ENCODE measurements at places on chromosomes 3 and 15.

DNA sequence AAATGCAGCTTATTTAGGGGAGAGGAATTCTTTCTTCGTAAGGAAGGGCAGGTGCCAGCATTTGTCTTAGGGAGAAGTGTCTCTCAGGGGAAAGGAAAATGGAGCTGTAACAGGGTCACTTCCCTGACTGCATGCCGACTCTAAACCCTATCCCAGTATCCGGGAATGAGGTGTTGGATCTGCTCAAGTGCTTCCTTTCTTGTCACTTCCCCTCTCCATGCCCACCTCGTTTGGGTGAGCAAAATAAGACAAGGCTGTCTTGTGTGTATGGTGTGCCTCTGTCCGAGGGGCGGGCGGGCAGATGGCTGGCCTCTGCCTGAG, 230.1 kb upstream of the TPM1 start:
- no peak for DNase-seq

DNA sequence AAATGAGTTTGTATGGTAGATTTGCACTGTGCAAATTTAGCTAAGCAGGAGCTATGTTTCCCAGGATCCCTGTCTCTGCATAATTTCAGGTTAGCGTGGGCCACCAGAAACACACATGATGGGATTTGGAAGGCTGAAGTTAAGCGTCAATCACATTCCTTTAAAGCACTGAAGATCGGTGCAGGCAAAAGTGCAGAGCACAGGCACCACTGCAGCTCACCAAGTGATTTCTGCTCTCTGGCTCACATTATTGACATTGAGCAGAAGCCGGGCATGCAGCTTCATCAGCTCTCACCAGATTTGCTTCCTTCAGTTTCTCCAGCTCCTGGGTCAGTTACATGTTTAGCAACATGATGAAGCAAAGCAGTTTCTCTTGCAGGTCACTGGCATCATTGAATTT, 256.4 kb upstream of the TGFBR2 start:
- no peak for DNase-seq

- DNase-seq = no peak
These were observed 6.5 kb upstream of the P3H2 start for GRCh38 chr3:190127195-190127594.

GRCh38 chr15:51155016-51155580, 60.4 kb upstream of the TNFAIP8L3 start:
- DNase-seq = no peak

- DNase-seq = no peak
These were observed 57.3 kb upstream of the PPP2R3A start for GRCh38 chr3:135908225-135908624.

GRCh38 chr15:49122541-49123062, 32.8 kb downstream of the COPS2 start:
- no peak for DNase-seq

- DNase-seq = peak; percentile 3
These were observed 802.6 kb upstream of the ALCAM start for GRCh38 chr3:104564045-104564643.

DNA sequence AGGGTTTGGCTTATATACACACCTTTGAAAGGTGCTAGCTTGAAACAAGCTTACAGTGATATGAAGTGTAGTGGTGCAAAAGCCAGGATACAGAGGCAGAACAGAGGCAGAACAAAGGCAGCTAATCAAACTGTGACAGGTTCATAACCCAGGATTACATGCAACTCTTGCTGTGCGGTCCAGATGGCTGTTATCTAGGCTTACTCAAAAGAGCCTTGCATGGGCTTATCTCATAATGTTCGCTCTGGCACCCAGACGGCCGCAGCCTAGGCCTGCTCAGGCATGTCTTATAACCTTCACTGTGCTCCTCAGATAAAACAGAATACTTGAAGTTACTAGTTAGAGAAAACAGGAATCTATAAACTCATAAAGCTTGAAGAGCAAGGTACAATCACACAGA, 22.8 kb upstream of the NOX5 start:
- no peak for DNase-seq

GRCh38 chr15:38215707-38216106, 36.9 kb upstream of the SPRED1 start:
- DNase-seq = no peak

GRCh38 chr3:110918963-110919362, 152.7 kb upstream of the NECTIN3 start:
- DNase-seq = no peak

DNA sequence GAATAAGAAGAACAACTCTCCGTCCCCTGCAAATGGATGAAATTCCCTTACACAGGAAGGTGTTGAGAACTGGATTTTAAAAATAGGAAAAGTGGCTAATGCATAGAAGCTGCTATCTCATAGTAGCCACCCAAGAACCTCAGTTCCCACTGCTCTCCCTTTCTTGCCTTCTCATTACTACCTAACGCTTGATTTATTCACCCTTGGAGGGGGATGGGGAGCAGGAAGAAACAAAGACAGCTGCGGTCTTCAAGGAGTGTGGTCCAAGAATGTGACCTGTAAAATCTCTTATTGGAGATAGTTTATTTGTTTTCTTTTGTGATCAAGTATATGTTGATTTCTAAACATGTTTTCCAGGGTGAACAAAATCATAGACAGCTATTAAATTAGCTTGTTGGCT, 274.1 kb upstream of the CTNNB1 start:
- no peak for DNase-seq

DNA sequence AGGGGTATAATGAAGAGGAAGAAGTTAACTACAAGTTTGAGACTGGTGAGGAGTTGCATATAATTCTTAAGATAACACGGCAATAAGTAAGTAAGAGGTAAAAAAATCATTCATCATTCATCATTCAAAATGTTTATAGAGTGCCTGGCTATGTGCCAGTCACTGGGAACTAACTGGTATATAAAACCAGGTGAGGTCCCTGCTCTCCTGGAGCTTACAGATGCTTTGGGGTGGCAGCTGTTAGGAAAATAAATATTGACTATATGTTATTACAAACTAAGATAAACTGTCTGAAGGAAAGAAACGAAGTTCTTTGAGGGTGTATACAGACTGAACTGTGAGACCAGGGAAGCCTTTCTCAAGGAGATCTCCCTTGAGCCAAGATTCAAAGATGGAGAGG, 2.9 kb downstream of the CASR start:
- no peak for DNase-seq

DNA sequence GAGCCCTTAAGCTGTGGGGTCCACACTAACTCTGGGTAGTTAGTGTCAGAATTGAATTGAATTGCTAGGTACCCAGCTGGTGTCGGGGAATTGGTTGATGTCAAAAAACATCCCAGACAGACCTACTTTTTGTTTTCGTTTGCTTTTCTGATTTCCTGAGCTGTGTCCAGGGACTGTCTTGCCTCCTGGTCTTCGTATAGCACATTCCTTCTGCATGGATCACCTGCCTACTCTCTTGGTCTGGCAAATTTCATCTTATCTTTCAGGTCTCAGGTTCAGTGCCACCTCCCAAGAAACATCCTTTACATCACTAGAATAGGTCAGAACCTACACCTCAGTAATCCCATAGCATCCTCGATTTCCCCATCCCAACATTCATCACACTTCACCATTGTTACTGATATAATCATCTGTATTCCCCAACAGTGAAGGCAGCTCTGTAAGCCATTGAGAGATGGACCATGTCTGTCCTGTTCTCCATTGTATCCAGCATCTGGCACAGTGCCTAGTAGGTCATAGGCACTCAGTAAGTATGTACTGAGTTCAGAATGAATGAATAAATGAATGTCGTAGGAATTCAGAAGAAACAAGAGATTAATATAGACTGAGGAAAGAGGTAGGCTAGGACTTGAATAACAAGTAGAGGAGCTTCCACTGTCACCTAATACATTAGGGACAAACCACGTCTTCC, 81.2 kb downstream of the ANP32A start:
- DNase-seq = no peak

- no peak for DNase-seq
These were observed 14.3 kb downstream of the ABCC5 start for GRCh38 chr3:184003187-184003967.

DNA sequence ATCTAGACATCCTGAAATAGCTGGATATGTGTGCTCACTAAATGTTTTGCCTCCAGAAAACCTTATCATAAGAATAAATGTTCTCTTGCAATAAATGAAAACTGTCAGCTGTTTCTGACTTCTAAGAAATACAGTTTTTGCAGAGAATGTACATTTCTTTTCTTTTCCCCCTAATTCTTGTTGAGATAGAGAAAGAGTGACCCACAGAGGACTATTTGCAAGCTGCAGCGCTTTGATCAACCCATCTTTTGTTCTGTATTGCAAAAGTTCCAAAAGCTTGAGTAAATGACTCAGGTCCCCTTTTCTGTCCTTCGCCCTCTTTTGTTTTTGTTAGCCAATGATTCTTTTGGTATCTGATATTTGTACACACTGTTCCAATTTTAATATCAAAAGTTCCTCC, 141.9 kb downstream of the BBX start:
- DNase-seq = no peak

- no peak for DNase-seq
These were observed 104.1 kb downstream of the STAC start for GRCh38 chr3:36484386-36484785.

DNA sequence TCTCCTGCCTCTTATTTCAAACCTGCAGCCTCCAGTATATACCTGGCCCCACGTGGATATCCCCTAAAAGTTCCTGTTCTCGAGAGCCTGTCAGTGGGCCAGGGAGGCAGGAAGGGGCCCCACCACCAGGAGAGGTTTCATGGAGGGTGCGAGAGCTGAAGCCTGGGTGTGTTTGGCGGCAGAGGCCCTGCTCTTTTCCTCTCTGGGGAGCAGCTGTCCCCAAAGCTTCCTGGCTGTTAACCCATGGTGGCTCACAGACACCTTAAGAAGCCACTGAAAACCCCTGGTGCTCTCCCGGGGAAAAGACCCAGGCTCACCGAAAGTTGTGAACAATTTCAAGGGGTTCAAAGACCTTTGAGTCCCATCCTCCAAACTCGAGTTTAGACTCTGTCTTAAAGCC, 1.1 kb downstream of the PRRT3 start:
- no peak for DNase-seq

DNA sequence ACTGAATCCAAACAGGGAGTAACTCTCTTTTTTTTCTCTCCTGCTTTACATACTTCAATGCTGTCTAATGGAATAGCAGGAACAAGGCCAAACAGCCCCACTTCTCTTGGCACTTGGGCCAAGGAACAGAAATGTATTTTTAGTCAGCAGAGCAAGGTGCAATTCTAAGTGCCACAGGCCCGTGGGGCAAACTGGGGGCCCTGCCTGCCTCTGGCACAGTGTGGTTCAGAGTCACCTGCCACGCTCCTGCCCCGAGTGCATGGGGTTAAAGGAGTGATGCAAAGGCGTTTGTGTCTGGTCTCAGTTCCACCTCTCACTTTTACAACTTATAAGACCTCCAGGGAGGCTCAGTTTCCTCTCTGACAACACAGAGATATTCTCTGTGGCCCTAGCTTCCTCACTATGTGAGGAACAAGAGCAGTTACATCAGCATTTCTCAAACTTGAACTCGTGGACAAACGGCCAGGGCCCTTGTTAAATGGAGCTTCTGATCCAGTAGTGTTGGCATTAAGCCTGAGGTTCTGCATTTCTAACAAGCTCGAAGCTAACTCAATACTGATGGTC, 51.3 kb downstream of the LRIG1 start:
- no peak for DNase-seq
